Hindlimb muscle (tissue), 1 donor: ENCODE measurements at places on chromosomes 5 and 9.

GRCh38 chr5:175655411-175655810, 2.5 kb upstream of the HRH2 start:
- DNase-seq: no peak

- no peak for DNase-seq
Measured at GRCh38 chr5:74801941-74802340, 34.9 kb downstream of the NSA2 start.

DNA sequence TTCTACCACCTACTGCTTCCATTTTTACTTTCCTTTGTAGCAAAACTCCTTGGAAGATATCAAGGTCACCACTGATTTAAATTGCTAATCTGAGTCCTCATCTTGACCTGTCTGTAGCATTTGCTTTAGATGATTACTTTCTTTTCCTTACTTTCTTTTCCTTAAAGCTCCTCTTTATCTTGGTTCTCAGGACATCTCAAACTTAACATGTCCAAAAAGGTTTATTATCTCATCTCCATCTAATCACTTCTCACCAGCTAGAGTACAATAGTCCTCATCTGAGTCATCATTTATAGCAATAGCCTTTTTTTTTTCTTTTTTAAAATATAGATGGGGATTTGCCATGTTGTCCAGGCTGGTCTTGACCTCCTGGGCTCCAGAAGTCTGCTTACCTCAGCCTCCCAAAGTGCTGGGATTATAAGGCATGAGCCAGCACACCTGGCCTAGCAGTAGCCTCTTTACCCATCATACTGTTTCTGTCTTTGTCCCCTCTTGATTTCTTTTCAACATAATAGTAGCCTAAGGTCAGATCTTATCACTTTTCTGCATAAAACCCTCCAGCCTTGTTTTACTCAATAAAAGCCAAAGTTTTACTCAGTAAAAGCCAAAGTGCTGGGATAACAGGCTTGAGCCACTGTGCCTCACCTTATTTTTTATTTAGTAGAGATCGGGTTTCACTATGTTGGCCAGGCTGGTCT, 32.9 kb upstream of the GPR21 start:
- no peak for DNase-seq

- no peak for DNase-seq
Measured at GRCh38 chr9:7777771-7778170, 21.8 kb downstream of the DMAC1 start.

DNA sequence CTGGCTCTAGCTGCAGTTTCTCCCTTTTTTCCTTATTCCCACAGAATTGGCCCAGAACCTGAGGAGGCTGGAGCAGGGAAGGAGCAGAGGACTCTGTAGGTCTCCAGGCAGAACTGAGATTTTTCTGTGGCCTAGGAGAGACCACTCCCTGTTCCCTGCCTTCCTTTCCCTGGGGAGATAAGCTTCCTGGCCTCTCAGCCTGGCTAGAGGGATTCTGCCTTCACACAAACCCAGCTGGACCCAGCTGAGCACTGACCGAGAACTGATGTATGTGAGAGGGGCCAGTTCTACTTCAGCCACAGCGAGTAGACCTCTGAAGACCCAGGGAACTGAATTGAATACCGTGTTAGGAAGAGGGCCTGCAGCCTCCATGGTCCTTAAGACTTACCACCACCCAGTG, 48.0 kb downstream of the RUSC2 start:
- no peak for DNase-seq

- no peak for DNase-seq
Measured at GRCh38 chr9:68664036-68664435, 41.0 kb upstream of the PIP5K1B start.

DNA sequence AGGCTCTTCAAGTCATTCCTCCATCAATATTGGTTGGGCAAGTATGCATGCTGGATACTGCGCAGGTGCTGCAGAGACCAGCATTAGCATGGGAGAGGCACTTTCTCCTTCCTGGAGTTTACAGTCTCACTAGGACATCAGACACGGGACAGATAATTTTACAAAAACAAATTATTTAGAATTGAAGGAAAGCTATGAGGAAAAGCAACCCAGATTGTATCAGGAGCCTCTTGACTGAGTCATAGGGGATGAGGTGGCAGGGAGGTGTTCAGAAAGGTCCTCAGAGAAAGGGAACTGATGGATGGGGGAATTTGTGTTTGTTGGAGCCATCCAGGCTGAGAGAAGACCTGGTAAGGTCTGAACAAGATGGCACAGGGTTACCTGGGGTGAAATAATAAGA, 24.5 kb upstream of the RAB14 start:
- no peak for DNase-seq

GRCh38 chr9:129996161-129996830, 46.7 kb downstream of the FNBP1 start:
- no peak for DNase-seq

GRCh38 chr5:69078921-69079540, 14.8 kb upstream of the SLC30A5 start:
- DNase-seq: no peak

GRCh38 chr9:112531666-112532282, 45.1 kb downstream of the KIAA1958 start:
- no peak for DNase-seq

GRCh38 chr5:122668552-122668951, 106.3 kb upstream of the SNX2 start:
- DNase-seq: no peak

- DNase-seq: no peak
Measured at GRCh38 chr5:131406975-131407638, 143.3 kb downstream of the CDC42SE2 start.

GRCh38 chr5:179920175-179920574, 12.5 kb upstream of the TBC1D9B start:
- no peak for DNase-seq

GRCh38 chr5:60209146-60209840, 315.8 kb upstream of the PDE4D start:
- no peak for DNase-seq

- no peak for DNase-seq
Measured at GRCh38 chr5:84383816-84384603, 670 bp downstream of the EDIL3 start.

DNA sequence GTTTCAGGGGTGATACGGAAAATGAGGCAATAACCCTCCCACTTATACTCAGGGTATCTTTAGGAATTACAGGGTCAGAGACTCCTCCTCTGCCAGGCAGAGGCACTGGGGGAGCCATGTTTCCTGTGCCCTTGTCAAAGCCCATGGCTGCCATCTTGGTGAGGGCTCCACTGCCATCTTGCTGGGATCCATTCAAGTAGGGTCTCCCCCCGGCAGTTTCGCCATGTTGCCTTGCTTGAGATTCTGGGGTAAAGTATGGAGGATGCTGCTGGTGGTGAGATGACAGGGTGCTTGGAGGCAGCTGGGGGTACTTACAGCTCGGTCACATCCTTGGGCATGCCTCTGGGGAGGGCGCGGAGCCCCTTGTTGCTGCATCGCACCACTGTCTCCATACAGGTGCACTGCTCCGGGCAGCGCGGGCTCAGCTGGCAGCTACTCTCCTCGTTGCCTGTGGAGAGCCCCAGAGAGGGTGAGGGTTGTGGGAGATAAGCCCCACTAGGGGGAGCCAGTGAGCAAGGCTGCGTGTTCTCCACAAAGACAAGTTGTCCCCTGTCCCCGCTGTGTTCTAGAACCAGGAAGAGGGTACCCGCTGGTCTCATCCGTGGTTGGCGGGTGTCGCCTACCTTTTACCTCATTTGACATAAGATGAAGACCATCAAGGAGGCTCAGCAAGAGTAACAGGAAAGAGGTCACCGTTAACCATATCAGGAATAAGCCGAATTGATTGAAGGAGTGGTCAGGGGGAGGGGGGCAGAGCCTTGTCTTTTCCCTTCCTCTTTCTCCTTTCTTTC, 169.0 kb upstream of the PANK3 start:
- DNase-seq: no peak

DNA sequence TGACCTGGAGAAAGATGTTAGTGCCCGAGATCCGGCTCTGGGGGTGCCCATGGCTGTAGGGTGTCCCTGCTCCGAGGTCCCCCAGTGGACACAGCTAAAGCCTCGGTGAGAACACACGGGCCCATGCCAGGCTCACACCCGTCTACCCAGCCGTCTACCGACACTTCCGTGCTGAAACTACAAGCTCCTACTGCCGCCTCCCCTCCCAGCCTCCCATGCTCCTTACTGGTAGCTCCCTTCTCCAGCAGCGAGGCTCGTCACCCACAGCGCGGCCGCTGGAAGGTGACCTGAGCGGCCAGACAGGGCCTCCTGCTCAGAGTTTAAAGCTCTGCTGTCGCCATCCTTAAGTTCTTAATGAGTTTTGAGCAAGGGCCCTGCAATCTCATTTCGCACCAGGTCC, 33.2 kb upstream of the CLPTM1L start:
- DNase-seq: no peak

GRCh38 chr5:1161833-1162229, 39.6 kb upstream of the SLC6A19 start:
- DNase-seq: no peak

DNA sequence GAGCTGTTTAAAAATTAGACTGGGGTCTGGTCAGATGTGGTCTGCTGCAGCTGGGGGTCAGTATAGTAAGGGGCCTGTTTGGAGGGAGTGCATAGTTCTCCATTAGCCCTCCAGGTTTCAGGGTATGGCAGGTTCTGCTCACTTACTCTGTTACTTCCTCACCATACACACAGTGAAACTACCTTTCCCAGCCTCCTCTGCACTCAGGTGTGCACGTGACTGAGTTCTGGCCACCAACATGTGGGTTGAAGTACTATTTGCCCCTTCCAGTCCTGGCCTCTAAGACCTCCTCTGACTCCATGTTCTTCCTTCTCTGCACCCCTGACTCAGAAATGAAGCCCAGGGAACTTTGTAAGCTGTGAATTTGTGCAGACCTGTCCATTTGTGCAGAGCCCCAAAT, 190.5 kb upstream of the CLINT1 start:
- DNase-seq: no peak
